ENCODE measurements at places on chromosomes 7 and 10.

GRCh38 chr7:100396421-100396982 is 23.2 kb downstream of the PILRA start:
- DNase-seq = no peak
- no peaks in the 10 kb centered on the region for H3K4me1 ChIP-seq
- H3K36me3 ChIP-seq = no peaks in the 10 kb centered on the region

DNA sequence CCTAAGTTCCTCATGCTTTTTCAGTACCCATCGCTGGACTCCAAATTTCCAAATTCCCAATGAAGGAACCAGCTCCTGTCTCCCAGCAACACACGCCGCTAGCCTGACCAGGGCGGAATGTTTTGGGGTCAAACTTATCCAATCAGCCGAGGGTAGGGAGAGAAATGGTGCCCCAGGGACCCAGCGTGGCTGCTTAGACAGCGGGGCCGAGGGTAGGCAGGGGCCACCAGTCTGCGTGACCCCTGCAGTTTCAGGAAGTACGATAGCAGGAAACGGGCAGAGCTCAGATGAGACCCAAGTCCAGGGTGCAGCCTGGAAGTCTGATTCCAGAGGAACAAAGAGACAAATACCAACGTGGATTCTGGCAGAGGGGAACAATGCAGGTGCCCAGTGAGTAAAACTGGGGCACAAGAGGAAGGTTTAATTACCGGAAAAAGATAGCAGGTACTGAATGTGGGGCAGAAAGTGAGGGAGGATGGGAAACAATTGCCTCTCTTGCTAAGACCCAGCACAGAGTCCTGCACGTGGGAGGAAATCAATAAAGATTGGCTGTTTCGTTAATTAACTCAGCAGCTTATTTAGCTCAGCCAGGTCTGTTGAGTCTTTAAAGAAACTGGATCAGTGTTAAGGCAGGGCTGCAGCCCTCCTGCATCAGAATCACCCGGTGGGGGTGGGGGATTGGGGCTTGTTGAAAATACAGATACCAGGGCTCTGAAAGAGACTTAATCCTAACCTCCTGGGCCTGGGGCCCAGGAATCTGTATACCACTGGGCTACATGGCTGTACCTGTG is 50.4 kb upstream of the NFE2L3 start:
- peak overlapping the region; percentile 32 for H3K27ac ChIP-seq
- no peaks in the 10 kb centered on the region for H3K27me3 ChIP-seq
- no peaks in the 10 kb centered on the region for H3K36me3 ChIP-seq

- DNase-seq = no peak
- no peaks in the 10 kb centered on the region for H3K36me3 ChIP-seq
- no peak overlapping the region for H3K27ac ChIP-seq
These were observed 185.9 kb downstream of the CRPPA start for GRCh38 chr7:16235147-16236114.

DNA sequence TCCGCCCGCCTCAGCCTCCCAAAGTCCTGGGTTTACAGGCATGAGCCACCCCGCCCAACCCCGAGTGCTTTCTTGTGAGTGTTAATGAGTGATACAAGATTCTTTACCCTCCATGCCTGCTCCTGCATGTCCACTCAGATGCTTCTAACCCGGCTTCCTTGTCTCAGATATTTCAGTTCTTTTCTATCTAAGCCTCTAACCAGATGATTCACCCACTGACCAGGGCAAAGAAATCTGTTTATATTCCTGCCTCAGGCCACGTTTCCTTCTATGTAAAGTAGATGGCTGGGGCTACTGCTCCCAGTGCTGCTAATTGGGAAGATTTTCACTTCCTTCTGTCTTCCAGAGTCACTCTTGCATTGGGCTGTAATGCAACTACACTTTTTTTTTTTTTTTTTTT is 395.1 kb upstream of the ANKRD30A start:
- H3K4me1 ChIP-seq = peaks cover 5% of the 10 kb centered on the region
- H3K27ac ChIP-seq = no peak overlapping the region
- H3K27me3 ChIP-seq = no peaks in the 10 kb centered on the region
- no peak overlapping the region for H3K4me3 ChIP-seq
- DNase-seq = no peak

GRCh38 chr10:70753841-70754621 is 31.1 kb downstream of the TBATA start:
- no peak overlapping the region for H3K4me3 ChIP-seq
- H3K27me3 ChIP-seq = no peaks in the 10 kb centered on the region

DNA sequence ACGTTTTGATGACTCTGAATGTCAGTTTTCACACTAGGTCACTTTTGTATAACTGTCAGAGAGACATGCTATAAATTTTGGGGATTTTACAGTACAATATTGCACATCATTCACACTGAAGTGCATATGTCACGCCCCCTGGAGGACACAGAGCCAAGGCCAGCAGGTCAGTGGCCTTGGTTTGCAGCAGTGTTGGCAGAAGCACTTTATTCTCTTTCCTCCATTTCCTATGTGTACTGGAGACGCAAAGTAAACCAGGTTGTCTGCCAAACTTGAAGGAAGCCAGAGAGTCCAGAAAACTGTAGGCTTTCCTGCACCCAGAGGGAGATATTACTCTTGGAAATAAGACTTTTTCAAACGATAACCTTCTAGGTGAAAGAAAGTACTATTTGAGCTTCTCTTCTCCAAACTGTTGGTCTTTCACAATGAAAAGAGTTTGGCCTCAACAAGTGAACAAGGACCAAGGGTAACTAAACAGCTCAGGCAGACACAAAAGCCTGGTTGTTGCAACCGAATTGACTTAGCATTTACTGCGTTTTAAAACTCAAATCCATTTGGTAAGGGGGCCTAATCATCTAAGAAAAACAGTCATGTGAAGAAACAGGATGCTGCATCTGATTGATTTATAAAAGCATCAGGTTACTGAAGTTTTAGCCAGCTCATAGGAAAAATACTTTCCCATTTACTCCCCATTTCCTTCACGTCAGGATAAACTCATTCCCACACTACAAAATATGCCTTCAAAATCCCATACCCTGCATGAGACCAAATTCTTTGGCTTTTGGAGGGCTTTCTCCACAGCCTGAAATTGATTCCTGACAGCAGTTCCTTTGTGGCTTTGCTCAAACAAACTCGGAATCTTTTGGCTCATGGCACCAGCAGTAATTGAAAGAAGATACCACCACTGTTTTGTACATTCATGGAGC is 83.0 kb upstream of the SEC61G start:
- no peaks in the 10 kb centered on the region for H3K27me3 ChIP-seq
- no peaks in the 10 kb centered on the region for H3K36me3 ChIP-seq
- no peak for DNase-seq

DNA sequence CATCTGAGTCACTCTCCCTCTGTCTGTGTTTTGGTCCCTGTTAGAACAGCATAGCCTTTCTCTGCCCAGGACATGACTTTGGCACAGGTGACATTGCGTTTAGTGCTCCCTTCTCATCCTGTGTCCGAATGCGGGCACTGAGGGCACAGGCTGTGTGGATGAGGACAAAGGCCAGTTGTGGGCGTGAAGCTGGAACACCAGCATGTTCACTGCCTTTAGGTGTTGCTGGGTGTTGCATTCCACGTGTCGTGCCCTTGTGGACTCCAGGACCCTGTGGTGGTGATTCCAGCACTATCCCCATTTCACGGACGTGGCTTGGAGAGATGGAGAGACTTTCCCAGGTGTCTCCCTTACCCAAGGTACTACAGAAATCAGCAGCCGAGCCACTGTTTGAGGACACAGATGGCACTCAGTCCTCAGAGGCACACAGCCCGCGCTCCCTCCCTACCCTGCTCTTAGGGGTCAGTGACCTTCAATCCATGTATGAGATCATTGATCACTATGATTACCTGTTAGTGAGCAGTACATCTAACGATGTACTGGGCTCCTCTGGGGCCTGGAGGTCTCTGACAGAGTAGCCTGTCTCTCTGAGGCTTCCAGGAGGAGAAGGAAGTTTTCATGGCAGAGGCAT is 917 bp upstream of the CNPY1 start:
- no peak overlapping the region for H3K4me3 ChIP-seq
- H3K36me3 ChIP-seq = no peaks in the 10 kb centered on the region
- no peaks in the 10 kb centered on the region for H3K4me1 ChIP-seq
- DNase-seq = no peak
- no peak overlapping the region for H3K27ac ChIP-seq

GRCh38 chr7:96739609-96740008 is 30.0 kb upstream of the SEM1 start:
- no peaks in the 10 kb centered on the region for H3K4me1 ChIP-seq
- no peak overlapping the region for H3K4me3 ChIP-seq
- H3K27ac ChIP-seq = no peak overlapping the region
- no peaks in the 10 kb centered on the region for H3K36me3 ChIP-seq
- no peak for DNase-seq

GRCh38 chr10:110708776-110709443 is 64.8 kb downstream of the RBM20 start:
- H3K27me3 ChIP-seq = no peaks in the 10 kb centered on the region
- no peak overlapping the region for H3K27ac ChIP-seq
- peaks cover 12% of the 10 kb centered on the region for H3K4me1 ChIP-seq
- H3K36me3 ChIP-seq = no peaks in the 10 kb centered on the region
- H3K4me3 ChIP-seq = no peak overlapping the region

All from sigmoid colon (tissue), 7 donors.